ENCODE measurements at places on chromosomes 4 and X.

- no peak for DNase-seq
Observed at GRCh38 chrX:48779399-48779798, 7.0 kb upstream of the GATA1 start.

- DNase-seq = no peak
Observed at GRCh38 chrX:44842550-44843317, 1.1 kb upstream of the DUSP21 start.

DNA sequence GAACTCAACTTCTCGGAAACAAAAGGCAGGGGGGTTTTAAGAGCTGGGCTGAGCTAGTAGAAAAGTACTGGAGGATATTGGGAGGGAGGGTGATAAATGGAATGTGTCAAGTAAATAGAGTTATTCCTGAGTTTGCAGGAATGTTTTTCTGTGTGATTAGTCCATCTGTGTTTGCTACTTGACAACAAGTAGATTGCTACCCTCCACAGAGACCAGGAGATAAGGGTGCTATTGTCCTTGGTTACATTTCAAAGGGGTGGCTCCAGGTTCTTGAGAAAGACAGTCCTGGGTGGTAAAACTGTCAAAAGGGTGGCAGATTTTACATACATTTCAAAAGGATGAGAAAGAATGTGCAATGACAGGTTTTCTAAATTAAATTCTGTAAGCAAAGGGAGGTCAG, 181.2 kb upstream of the PPP3CA start:
- DNase-seq = no peak

DNA sequence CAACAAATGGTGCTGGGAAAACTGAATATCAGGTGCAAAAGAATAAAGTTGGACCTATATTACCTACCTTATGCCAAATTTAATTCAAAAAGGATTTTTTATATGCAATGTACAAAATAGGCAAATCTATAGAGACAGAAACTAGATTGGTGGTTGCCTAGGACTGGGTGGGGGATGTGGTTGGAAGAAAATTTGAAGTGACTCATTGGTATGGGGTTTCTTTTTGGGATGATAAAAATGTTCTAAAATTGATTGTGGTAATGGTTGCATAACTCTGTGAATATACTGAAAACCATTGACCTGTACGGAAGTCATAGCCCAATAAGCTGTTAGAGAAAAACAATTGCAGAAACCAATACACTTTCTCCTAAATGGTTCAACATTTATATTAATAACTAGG, 72.1 kb downstream of the COL4A5 start:
- DNase-seq = no peak

- no peak for DNase-seq
Observed at GRCh38 chrX:16212024-16212423, 44.7 kb downstream of the MAGEB17 start.

- no peak for DNase-seq
Observed at GRCh38 chr4:37599092-37599790, 86.9 kb downstream of the RELL1 start.

- DNase-seq = no peak
Observed at GRCh38 chrX:153568451-153569011, 30.4 kb downstream of the CCNQ start.

DNA sequence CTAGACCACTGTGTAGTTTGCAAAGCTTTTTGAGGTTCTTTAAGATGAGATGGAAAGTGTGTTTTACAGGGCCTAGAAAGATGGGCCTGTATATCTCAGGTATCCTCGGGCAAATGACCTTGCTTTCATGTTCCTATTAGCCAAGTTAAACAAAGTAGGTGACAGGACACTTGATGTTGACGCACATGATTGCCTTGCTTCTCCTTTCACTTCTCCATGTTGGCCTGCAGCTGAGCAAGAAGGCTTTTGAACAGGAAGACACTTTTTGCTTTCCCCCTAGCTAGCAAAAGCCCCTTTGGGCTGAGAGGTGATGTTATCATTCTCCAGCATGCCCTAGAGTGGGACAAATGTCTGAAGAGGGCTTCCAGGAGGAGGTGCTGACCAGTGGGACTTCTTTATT, 202.1 kb downstream of the GPC3 start:
- DNase-seq = no peak

- DNase-seq = no peak
Observed at GRCh38 chr4:39649639-39650265, 11.1 kb upstream of the SMIM14 start.

GRCh38 chr4:48109413-48110263, 24.4 kb downstream of the TXK start:
- DNase-seq = no peak

GRCh38 chr4:23237771-23238170, 545.0 kb downstream of the GBA3 start:
- no peak for DNase-seq

GRCh38 chrX:19739683-19740082, 147.7 kb downstream of the SH3KBP1 start:
- peak; percentile 1 for DNase-seq

- DNase-seq = peak; percentile 11
Observed at GRCh38 chr4:1285790-1286553, 3.7 kb upstream of the MAEA start.

- no peak for DNase-seq
Observed at GRCh38 chrX:113260474-113260873, 419.8 kb upstream of the AMOT start.

GRCh38 chr4:15963576-15963975, 601 bp upstream of the FGFBP2 start:
- peak; percentile 40 for DNase-seq

DNA sequence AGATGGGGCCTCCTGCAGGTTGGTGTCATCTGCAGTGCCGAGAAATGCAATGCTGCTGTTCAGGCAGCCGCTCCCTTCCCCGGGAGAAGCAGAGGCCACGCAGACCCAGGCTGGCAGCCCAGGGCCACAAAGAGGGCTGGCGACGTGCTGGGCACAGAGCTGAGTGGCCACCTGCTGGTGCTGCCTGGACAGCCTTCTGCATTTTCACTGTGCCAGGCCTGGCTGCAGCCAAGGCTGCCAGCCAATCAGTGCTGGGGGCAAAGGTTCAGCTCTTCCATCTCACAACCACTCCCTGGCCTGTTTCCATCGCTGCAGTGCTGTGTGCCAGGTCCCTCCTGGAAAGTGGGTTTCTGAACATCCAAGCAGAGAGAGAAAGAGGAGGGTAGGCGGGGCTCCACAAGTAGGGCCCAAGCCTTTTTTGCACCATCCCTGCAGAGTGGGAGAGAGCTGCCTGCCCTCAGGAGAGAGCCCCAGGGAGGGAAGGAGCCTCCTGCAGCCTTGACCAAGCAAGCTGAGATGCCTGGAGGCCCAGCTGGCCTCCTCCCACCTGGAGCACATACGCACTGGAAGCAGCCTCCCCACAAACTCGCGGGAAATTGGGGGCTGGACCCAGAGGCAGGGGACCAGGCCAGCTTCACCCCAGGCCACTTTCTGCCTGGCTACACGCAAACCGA, 20.1 kb downstream of the ADRA2C start:
- DNase-seq = no peak

- no peak for DNase-seq
Observed at GRCh38 chr4:165931741-165932140, 58.7 kb downstream of the TLL1 start.

- no peak for DNase-seq
Observed at GRCh38 chr4:98515470-98515809, 143.0 kb downstream of the TSPAN5 start.

- DNase-seq = no peak
Observed at GRCh38 chrX:65516756-65517155, 17.8 kb downstream of the LAS1L start.

Measured in activated naive CD8-positive, alpha-beta T cell treated with anti-CD3 and anti-CD28 coated beads, Interleukin-2, amount 50 U/mL, for 16 hours (primary cell).